ENCODE measurements at places on chromosomes 11 and 22.

DNA sequence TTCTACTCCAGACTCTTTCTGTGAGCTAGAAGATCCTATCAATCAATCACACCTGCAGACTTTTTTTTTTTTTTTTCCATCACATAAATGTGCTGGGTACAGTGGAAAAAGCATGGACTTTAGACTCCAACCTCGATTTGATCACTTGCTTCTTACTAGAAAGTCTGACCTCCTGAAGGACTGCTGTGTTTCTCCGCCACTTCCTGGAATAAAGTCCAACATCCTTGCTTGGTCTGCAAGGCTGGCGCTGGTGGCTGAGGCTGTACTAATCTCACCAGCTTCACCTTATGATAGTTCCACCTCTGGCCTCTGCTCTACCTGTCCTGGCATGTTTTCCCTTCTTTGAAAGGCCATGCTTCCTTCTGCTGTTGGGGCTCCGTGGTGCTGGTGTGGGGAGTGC, 60.9 kb upstream of the SESN3 start:
- no peak for DNase-seq

GRCh38 chr22:44609400-44609988, 92.5 kb upstream of the PRR5 start:
- DNase-seq = no peak

- no peak for DNase-seq
These were observed 374.8 kb downstream of the MIAT start for GRCh38 chr22:27032091-27032761.

- no peak for DNase-seq
These were observed 231.9 kb upstream of the E2F8 start for GRCh38 chr11:19472679-19473078.

GRCh38 chr11:68503792-68504191, 43.2 kb downstream of the PPP6R3 start:
- DNase-seq = no peak

DNA sequence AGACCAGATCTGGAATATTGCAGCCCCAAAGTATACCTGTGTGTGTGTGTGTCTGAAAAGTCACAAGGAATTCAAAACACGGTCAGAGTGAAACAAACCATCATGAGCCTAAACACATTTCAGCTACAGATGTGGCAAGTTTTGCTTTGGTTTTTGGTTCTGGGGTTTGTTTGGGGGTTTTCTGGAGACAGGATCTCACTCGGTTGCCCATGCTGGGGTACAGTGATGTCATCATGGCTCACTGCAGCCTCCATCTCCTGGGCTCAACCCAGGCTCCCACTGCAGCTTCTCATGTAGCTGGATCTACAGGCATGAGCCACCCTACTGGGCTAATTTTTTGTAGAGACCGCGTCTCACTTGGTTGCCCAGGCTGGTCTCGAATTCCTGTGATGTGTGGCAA, 41.4 kb upstream of the PHF21A start:
- DNase-seq = no peak
